ENCODE measurements at places on chromosomes 1 and 21.
A peak's percentile ranks its signal among the peaks of the same experiment; 100 is the strongest.

DNA sequence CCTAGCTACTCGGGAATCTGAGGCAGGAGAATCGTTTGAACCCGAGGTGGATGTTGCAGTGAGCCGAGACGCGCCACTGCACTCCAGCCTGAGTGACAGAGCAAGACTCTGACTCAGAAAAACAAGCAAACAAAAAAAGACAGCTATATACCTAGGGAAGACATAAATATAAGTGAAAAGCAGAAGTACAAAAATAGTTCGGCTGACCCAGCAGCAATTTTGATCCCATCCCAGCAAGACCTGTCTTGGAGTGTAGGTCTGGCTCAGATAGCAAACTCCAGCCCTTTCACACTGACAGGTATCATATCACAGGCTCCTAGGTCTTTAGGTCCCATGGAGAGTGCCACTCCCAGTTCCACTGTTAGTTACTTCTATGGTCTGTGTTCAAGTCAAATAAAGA, 14.6 kb downstream of the MTX1 start:
- no peak for DNase-seq

DNA sequence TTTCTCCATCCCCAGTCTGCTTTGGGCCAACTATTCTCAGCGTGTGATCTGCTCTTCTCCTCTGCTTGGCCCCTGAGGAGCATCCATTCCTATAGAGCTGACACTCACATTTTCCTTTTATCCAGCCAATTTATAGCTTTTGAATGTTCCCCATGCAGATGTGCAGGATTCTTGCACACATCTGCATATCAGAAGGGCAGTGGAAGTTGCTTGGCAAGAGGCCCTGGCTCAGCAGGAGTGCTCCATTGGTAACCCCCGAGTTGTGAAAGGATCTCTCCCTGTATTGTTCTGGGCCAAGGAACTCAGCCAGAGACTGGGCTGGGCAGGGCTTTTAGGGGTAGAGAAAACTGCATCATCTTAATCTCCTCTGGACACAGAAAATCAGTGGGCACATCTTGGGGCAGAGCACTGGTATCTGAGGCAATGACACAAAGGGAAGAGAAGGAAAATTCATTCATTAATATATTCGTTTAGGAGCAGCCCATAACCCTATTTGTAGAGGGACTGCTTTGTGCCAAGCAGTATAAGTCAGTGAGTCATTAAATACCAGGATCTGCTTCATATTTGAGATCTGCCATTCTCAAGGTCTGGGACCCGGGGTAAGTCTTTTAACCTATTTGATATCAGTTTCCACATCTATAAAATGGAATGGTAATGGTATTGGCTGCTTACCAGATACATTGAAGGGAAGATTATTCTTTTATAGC, 31.0 kb upstream of the BEND5 start:
- no peak for DNase-seq

- no peak for DNase-seq
Observed at GRCh38 chr1:233640179-233640578, 26.3 kb downstream of the KCNK1 start.

GRCh38 chr1:94095112-94095637, 25.8 kb downstream of the ABCA4 start:
- no peak for DNase-seq

DNA sequence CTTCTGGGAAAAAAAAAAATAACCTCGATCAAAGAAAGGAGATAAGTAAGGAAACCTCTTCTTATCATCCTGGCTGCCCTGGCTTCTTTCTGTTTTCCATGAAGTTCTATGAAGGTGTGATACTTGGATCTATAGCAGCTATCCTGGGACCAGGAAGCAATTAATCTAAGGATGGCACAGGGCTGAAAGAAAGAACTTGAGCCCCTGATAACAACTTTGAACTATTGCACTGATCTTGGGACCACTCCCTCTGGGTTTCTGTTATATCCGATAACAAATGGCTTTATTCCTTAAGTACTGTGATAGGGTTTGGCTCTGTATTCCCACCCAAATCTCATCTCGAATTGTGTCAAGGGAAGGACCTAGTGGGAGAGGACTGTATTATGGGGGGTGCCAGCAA, 104.1 kb downstream of the DAB1 start:
- no peak for DNase-seq

- no peak for DNase-seq
Observed at GRCh38 chr21:19507682-19508260, 1104.2 kb upstream of the TMPRSS15 start.

DNA sequence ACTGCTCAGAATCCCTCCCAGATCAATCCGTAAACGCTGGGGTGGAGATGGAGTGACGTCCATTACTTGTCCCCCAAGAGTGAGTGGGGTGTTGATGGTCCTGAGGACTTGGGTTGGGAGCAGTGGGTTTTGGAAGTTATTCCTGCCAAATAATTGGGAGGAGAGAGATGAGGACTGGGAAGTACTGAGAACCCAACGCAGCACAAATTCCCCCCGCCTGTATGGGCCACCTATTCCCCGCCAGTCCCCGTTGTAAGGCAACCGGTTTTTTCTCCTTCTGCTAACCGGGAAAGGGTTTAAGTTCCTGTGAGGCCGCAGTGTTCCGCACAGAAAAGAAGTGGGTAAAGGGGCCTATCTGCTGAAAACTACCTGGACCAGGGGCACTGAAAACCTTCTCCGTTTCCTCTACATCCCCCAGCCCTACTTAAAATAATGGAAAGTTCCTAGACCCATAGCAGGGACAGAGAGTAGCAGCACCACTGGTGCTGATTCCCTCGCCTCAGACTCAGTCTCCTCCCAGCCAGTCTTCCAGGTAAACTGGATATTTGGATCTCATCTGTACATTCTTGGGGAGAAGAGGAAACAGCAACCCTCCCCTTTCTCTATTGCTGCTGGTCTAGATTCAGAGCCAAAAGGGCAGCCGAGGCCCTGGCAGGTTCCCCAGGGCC, 738 bp downstream of the LURAP1 start:
- no peak for DNase-seq

DNA sequence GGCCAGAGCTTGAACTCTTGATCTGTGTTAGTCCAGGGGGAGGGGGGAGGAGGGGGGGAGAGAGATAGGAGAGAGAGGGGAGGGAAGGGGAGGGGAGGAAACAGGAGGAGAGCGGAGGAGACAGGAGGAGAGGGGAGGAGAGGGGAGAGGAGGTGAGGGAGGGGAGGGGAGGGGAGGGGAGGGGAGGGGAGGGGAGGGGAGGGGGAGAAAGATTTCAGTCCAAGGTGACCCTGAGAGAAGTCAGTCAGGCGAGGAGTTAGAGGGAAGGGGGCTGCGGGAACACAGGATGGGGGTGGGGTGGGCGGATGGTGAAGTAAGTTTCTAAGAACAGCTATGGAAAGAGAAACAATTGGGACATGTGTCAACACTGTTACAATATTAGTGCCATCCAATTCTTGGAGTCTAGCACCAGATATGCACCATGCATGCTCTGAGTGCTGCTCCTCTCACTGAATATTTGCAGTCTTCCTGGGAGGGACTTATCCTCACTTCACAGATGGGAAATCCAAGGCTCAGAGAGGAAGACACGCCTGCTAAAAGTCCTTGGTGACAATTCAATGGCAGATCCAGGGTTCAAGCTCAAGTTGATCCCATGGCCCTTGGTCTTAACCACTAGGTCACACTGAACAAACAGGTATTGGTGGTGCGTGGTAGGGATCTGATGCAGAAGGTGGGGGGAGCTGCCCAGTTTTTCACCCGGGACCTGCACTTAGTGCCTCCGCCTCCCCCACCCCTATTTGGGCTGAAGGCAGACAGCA, 42.5 kb upstream of the ECE1 start:
- DNase-seq, result no peak

- peak; percentile 68 for DNase-seq
Observed at GRCh38 chr21:37642493-37642892, 273.8 kb downstream of the KCNJ6 start.

GRCh38 chr1:211469938-211470529, 21.9 kb downstream of the RD3 start:
- DNase-seq, result peak; percentile 95

DNA sequence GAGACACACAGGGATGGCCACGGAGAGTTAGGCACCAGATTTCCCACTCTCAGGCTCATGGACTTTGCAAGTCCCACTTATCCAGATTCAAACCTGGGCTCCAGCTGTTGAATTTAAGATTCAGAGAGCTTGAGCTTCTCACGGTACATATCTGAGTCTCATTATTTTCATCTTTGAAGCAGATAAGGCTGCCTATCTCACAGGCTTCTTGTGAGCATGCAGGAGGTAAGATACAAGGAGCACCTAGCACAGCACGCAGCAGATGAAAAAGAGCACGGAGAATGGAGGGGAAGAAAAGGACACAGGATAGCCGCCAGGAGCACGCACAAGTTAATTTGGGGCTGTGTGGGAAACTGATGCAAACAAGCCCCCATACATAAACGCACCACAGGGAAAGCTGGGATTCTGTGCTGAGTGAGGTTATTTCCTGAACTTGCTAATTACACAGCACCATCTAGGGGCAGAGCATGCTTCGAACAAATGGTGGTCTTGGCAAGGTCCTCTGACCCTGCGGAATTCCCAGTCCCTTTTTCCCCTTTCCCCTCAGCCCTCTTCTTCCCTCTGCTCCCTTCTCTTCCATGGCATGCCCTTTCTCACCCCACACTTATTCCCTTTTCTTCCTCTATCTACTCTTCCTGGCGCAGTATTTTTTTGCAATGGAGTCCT, 134.7 kb upstream of the VANGL1 start:
- DNase-seq, result peak; percentile 68

DNA sequence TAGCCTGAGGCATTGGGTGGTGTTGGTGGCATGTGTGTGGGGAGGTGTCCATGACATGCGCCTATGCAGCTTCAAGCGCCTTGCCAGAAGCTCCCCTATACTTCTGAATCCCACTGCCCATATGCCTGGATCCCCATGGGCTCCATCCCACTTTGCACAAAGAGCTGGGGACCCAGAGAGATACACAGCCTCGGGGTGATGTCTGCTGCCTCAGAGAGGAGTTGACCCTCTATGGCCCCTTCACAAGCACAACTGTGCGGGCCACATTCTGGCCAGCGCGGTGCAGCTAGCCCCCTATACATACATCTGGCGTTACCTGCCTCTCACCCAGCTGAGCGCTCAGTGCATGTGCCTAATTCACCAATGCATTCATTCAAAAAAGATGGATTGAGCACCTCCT, 9.6 kb upstream of the PTPRF start:
- no peak for DNase-seq

- DNase-seq, result no peak
Observed at GRCh38 chr1:102821707-102822106, 286.6 kb downstream of the COL11A1 start.

- DNase-seq, result no peak
Observed at GRCh38 chr1:216502528-216503162, 79.4 kb upstream of the USH2A start.

GRCh38 chr1:214453109-214453722, 98.2 kb downstream of the PTPN14 start:
- DNase-seq, result no peak

GRCh38 chr1:104100115-104100514, 350.4 kb downstream of the AMY1C start:
- no peak for DNase-seq

GRCh38 chr1:61280452-61280851, 198.1 kb downstream of the NFIA start:
- no peak for DNase-seq

DNA sequence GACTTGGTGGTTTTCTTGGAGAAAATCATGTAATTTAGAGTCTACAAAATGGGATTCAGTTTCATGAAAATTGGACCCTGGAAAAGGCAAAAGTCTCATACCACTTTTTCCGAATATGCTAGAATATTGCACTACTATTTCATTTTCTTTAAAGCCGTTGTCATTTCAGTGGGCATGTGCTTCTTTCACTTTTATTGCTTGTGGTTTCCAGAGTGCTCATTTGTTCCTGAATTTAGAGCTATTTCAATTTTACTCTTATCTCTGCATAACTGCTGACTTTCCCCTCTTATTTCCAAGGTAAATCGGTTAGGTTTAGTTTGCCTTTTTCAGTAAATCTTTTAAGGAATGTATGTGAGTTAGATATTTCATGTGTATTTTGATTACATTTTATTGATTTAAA, 11.6 kb downstream of the HHAT start:
- DNase-seq, result no peak
